ENCODE measurements at places on chromosomes 3 and 15.

- peak; percentile 17 for DNase-seq
Observed at GRCh38 chr15:48644827-48645557, 517 bp downstream of the FBN1 start.

- DNase-seq = no peak
Observed at GRCh38 chr3:177833332-177833731, 636.0 kb upstream of the TBL1XR1 start.

GRCh38 chr3:86175593-86176444 is 815.1 kb downstream of the VGLL3 start:
- DNase-seq = no peak

GRCh38 chr15:60715859-60716258 is 236.9 kb upstream of the ICE2 start:
- no peak for DNase-seq

- DNase-seq = no peak
Observed at GRCh38 chr3:181969925-181970324, 258.2 kb downstream of the SOX2 start.

DNA sequence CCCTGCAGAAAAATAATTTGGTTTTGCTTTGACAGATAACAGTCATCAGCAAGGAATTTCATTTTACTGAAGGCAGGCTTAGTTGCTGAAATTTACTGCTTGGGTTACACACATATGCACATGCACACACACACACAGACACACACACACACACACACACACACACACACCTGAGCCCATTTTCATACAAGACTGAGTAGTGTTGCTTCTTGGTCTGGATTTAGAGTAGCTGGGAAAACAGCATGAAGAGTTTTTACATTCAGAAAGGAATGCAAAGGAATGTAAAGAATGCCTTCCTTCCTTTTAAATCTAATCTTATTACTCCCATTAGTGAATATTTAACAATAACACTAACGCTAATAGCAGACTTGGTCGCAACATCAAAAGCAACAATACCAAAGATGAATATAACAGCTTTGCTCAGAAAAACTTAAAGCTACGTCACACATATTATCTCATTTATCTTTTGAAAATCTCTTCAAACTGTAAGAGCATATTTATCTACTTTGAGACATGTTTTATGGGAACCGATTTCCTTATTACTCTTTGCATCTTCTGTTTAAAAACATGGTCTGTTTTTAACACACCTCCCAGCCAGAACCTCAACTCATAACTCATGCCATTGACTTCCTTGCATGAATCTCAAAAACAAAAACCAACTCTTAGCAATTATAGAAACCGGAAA is 32.5 kb downstream of the RFTN1 start:
- no peak for DNase-seq

- DNase-seq = no peak
Observed at GRCh38 chr3:119831022-119831421, 49.1 kb downstream of the NR1I2 start.

DNA sequence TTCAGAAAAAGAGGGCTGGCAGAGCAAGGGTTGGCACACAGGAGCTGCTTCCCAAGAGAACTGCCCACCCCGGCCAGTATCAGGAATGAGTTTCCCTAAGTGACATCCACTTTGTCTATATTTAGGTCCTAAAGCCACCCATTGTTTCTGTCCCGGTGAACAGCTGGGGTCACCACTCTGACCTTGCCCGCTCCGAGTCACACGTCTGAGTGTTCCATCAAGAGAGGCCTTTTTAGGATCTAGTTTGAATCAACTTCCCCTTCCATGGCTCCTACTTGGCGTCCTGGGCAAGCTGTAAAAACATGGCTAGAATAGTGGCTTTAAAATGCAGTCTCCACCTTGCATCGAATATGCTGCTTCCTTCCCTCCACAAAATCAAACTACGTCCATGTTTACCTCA is 109.6 kb upstream of the ARHGEF3 start:
- DNase-seq = no peak

DNA sequence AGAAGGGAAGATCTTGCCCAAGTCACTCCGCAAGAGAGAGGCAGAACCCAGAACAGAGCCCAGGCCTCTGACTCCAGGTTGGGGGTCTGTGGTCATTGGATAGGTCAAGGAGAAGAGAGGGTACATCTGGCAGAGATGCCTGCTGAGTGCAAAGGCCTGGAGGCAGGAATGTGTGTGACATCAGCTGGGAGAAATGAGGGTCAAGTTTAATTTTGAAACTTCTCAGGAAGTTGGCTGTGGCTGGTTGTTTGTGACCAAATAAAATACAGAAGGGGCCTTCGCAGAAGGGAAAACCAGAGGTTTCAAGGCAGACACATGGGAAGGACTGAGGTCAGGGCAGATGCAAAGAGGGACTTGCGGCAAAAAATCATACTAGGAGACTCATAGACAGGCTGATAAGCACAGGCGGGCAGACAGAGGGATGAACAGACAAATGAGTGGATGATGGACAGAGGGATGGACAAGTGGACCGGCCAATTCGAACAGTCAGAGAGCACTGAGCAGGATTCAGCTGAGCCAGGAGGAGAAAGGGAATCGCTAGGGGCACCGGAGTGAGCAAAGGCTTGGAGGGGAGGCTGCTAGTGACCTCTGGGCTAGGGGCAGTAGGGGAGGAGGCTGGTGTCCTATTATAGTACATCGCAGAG is 28.8 kb upstream of the CACNA2D2 start:
- DNase-seq = no peak

GRCh38 chr15:33492434-33493052 is 181.8 kb downstream of the RYR3 start:
- DNase-seq = no peak

DNA sequence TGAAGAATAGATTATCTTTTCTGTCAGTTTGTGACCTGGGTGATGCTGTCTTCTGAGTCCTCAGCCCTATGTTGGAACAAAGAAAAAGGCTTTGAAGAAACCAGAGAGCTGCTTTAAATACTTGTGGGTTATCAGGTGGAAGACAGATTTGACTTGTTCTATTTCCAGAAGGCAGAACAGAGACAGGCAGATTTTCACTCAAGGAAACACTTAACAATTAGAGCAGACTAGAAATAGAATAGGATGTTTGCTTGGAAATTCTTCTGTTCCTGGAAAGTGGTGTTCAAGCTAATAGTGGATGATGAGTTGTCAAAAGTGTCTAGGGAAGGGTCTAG is 219.4 kb downstream of the UBE2E2 start:
- DNase-seq = no peak

GRCh38 chr3:71621825-71622537 is 38.5 kb upstream of the FOXP1 start:
- DNase-seq = no peak

DNA sequence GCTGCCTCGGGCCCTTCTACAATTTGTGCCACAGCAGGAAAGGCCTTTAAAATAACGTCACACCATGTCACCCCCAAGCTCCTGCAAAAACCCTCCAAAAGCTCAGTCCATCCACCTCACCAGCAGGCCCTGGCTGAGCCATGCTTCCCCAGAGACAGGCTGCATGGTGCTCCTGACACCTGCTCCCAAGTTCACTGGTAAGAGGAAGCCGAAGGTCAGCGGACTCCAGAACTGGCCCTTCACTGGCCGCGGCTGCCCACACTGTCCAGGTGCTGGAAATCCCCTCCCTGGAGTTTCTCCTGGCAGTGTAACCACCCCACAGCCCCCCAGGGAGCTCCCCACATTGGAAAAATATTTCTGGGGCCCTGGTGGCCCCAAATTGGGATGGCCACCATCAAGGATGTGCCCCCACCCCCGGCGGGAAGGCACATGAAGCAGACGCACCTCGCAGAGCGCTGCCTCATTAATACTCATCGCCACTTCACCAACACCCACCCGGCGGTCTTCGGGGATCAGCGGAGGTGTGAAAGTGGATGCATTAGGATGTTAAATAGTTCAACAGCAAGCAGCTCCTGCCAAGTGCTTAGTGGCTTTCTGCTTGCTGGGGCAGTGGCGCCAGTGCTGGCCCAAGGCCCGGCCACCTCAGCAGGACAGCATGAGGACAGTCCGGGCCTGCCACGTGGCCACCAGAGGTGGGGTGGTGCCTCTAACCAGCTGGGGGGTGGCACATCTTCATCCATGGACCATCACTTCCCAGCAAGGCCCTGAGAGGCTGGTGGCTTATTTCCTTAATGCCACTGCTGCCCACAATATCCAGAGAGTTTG is 146.1 kb upstream of the IQSEC1 start:
- no peak for DNase-seq

GRCh38 chr3:49269443-49270155 is 7.4 kb downstream of the C3orf62 start:
- DNase-seq = no peak

GRCh38 chr15:63601704-63602185 is 4.6 kb downstream of the FBXL22 start:
- DNase-seq = no peak

DNA sequence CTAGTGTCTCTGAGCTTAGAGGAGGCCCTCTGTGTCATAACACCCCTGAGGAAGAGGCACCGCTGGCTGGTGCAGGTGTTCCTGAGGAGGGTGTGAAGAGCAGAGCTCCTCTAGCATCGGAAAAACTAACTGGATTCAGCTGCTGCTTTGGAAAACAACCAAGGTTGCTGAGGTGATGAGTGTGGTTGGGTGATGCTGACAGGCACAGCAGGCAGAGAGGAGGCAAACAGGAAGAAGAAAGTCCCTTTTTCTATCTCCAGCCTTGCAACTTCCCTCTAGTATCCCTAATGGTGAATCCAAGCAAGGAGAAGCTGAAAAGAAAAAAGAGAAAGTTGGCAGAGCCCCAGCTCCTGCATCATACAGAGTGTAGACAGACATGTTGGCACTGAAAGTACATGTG is 3.8 kb upstream of the OR4F15 start:
- DNase-seq = no peak

- no peak for DNase-seq
Observed at GRCh38 chr3:173267716-173268115, 126.7 kb upstream of the SPATA16 start.

GRCh38 chr3:136624371-136624770 is 127.8 kb downstream of the STAG1 start:
- no peak for DNase-seq
